Stimulated activated CD4-positive, alpha-beta T cell treated with anti-CD3 and anti-CD28 coated beads, Interleukin-12 subunit alpha, Interleukin-12 subunit beta, amount 100 ng/mL, for 48 hours (primary cell): ENCODE measurements at places on chromosomes 3 and 15.

- DNase-seq: no peak
Observed at GRCh38 chr3:194032828-194033435, 103.0 kb upstream of the HES1 start.

GRCh38 chr3:138135146-138135832, 3.1 kb upstream of the A4GNT start:
- DNase-seq: no peak

DNA sequence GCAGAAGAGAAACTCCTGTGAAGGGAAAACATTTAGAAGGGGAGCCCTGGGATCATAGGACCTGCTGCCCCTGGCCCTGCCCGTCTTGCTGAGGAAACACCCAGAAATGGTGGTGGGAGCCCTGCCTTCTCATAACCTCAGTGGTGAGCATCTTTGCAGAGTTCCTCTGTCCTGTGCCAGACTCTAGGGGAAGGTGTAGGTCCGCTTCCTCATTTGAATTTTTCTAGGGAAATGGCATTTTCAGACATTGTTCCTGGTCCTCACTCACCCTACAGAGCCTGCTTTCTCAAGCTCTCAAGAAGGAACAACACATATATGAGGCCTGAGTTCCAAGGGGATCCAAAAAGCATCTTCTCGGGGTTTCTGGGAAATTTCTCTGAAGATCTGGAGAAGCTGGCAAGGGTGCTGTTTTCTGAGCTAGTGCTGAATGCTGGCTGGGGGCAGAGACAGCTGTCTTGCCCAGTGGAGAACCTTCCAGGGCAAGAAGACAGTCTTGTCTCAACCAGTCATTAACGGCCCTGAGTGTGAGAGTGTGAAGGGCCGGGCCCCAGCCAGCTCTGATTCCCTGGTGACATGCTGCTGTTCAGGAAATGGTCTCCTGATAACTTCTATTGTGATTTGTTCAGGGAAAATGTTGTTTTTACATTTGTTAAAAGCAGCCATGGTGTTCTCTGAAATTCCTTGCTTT, 283.1 kb upstream of the LRRFIP2 start:
- DNase-seq: no peak

GRCh38 chr15:100241572-100242482, 99.9 kb downstream of the ADAMTS17 start:
- DNase-seq: no peak

- no peak for DNase-seq
Observed at GRCh38 chr3:138862531-138862923, 27.8 kb upstream of the PIK3CB start.

- DNase-seq: no peak
Observed at GRCh38 chr15:90553248-90553745, 23.6 kb downstream of the CRTC3 start.
